ENCODE measurements at places on chromosomes 6 and 20.

DNA sequence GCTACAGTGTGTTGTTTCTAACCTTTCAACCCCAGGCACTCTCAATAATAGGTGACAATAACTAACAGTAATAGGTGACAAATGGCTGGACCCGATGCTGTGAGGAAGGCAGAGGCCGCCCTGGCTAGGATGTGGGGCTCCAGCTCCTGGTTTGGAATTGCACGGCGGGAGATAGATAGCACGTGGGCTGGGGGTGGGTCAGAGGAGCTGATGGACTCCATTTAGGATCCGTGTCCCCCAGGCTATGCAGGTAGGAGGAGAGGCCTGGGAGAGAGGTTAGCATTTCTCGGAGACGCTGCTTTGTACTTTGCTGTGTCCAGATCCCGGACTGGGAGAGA is 61.4 kb downstream of the EZR start:
- DNase-seq: no peak

DNA sequence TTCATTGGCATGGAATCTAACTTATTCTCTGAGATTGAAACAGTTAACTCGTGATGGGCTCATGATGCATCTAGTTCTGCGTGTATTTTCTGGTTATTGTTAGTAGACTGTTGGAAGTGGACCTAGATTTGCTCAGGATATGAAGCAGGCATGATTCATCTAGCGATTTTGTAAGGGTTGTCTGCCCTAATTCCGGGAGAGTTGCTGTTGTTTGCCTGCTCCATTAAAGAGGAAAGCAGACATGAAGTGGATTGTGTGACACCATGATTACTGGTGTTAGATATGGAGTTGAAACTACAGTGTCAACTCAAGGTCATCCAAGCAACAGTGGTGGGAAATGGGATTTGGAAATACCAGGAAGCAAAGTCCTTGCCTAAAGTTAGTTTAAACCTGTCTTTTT is 41.0 kb downstream of the SOX4 start:
- no peak for DNase-seq

DNA sequence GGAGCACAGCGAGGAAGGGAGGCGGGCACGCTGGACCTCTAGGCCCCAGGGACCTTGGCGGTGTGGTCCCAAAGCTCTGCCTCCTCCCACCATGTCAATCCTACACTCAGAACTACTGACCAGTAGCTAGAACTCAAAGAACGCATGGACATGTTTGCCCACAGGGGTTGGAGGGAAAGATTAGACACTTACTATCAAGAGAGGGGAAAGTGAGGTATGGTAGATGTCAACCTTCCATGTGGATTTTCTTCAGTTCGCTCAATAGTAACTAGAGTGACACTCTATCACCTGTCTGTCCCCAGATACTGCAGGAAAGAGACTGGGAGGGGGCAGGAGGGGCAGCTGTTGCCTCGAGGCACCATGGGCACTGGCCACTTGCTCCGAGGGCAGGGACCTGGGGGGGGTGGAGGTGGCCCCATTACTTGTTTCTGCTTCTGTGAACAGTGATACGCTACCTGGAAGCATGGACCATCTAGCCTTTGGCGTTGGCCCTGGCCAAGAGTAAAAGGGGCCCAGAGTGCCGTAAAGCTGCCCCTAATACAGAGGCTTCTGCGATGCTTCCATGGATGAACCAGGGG is 912 bp upstream of the DIDO1 start:
- no peak for DNase-seq

- no peak for DNase-seq
These were observed 30.2 kb downstream of the ARHGAP18 start for GRCh38 chr6:129679758-129680157.

DNA sequence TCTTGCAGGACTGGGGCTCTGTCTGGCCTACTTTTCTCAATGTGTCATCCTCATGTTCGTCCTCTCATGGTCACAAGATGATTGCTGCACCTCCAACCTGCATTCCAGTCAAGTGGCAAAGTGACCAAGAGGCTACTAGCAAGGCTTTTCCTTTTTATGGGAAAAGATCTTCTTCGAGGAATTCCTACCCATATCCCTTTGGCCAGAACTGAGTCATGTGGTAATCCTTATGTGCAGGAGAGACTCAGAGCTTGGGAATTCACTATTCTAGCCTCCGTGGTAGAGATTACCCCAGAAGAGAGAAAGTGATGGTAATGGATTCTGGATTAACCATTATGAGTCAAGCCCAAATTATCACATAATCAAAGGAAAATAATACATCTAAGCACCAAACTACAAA is 162.7 kb downstream of the KCNQ5 start:
- no peak for DNase-seq

DNA sequence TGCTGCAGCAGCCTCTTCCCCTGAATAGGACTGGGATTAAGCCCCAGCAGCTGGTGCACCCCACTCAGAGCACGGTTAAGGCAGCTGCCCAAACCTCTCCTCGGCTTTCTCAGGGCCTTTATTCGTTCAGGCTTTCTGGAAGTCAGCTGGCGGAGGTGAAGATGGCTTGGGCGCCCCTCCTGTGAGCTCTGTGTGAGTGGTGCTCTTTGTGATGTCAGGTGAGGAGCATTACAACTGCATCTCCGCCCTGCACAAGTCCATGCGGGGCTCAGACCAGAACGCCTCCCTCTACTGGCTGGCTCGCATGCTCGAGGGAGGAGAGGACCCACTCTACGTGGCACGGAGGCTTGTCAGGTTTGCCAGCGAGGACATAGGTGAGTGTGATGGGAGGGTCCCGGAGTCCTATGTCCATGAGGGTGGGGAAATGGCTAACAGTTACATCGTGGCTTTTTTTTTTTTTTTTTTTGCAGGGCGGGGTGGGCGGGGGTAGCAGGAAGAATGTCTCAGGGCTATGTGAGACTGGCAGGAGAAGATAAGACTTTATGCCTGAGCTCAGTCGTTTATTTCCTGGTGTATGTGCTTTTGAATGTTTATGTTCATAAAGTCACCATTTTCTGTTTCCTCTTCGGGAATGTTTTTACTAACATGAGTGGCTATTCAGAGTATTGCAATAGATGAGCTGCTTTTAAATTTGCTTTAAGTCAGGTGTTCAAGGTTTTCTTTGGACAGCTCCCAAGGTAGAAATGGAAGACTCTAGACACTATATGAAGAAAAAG is 18.2 kb downstream of the WRNIP1 start:
- no peak for DNase-seq

GRCh38 chr6:42318480-42318879 is 100.8 kb upstream of the MRPS10 start:
- no peak for DNase-seq

DNA sequence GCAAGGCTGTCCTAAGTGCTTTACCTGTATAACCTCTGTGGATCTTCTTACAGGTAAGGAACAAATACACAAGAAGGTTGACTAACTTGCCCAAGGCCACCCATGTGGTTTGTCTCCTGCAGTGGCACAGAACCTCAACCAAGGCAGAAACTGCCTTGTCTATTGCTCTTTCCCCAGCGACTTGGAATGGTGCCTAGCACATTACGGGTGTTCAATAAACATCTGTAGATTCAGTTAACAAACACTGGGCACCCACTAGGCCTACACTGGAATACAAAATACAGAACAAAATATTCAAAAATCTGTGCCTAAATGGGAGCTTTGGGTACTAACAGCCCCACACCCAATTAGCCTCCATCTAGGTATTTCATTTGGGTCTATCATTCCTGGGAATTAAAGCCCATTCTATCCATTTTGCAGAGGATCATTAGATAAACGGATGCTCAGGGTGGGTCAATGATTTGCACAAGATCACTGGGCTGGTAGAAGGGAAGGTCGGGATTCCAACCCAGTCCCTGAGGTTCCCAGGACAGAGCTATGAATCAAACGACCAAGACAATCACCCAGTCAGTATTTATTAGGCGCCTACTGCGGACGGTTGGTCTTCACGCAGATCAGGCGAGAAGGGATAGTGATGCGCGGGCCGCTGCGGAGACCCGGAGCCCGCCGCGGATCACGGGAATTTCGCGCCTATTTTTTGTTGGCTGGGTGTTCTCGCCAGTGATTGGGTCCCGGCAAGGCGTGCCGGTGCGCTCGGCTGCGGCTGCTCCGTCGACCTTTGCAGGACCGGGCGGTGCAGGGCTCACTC is at the start of gene STK35:
Gene STK35 (plus strand): TSS at position 771 of the 808 bp plus-strand sequence. CDS start 55 bp downstream, outside the sequence.
- peak; percentile 47 for DNase-seq

DNA sequence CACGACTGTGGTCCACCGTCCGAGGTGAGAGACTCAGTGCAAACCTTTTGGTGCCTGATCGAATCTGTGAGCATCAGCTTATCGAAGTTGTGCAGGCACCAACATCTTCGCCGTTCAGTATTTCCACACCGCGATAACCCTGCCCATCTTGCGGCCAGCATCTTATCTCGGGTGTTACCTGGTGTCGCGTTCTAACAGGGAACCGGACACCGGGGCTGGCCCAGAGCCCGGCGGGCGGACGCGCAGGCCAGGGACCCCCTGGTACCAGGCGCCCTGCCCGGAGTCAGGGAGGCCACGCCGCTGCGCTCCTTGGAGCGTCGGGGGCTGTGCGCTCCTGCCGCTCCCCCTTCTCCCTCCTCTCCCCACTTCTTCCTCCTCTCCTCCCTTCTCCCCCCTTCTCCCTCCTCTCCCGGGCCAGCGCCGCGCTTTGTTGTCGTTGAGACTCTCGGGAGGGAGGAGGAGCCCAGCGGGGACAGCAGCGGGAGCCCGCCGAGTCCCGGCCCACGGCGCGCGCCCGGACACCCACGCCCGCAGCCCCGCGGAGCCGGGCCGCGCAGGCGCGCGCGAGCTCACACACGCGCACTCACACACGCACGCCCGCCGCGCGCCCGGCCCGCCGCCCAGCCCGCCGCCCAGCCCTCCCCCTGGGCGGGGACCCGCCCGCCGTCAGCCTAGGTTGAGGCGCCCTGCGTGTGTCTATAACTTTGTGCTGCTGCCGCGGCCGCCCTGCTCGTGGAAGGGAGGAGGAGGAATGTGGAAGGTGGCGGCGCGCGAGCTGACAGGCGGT is 1.4 kb upstream of the FOXO3 start:
- DNase-seq: peak; percentile 79

DNA sequence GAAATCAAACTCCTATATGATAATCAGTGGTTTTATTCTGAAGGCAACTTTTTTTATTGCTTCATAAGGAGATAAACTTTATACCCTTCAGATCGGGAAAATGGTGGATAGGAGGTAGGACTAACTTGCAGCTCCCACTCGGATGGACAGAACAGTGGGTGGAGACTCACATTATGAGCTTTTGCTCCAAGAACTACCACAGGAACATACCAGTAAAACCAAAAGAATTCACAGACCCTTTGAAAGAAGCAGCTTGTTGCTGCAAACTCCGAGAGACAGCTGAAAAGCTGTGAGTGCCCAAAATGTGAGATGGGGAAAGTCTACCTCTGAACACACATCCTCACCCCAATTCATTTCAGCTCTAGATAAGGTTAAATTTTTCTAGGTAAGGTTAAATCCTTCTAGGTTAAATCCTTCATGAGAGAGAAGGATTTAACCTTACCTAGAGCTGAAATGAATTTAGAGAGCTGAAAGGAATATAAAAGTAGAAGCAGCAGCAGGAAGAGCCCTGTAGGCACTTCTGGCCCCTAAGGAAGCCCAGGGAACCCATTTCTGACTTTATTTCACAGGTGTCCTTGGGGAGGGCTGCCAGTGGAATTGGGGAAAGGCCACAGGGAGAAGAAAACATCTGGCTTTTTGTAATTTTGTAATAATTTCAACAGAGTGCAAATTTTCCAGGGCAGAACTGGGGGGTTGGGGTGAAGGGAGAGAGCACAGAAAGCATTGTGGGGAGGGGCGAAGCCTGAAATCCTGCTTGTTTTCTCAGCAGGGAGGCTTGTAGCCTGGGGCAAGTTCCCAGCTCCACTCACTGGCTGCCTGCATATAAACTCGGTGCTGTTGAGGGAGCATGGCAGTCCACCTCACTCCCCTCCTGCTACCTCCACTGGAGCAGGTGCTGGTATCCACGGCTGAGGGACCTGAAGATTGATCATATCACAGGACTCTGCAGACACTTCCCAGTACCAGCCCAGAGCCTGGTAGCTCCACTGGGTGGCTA is 65.9 kb upstream of the HCRTR2 start:
- DNase-seq: no peak

DNA sequence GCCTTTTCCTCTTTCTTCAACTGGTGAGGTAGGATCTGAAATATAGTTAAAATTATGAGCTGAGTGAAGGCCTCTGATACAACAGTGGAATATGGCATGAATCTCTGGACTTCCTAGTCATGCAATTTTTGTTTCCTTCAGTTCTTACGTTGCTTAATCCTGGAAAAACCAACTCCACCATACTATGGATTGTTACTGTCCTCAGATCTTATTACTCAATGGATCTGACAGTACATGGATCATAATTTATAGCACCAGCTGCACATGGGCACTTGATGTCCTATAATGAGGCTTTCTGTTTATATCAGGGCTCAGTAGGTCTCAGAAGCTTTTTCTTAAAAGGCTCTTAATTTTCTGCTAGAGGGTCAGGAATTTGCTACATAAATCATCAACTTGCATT is 1341.0 kb upstream of the EYS start:
- DNase-seq: no peak

- no peak for DNase-seq
These were observed 42.7 kb upstream of the MYL9 start for GRCh38 chr20:36498386-36499179.

- DNase-seq: no peak
These were observed 143.0 kb upstream of the STXBP5 start for GRCh38 chr6:147061252-147061651.

DNA sequence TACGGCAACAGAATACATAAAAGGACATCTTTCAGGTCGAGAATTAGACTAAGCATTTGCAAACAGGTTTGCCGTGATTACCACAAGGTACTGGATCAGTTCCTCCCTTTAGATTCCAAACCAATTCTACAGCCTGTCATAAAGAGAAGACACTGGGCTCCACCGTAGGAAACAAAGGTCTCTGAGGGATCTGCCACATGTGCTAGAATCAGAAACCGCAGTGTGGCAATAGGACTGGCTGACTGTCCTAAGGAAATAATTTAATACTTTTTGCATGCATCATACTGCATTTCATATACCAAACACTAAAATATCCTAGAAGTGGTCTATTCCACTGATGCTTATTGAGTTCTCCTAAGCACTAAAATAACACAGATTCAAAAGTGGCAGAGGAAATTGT is 59.2 kb downstream of the POPDC3 start:
- no peak for DNase-seq

DNA sequence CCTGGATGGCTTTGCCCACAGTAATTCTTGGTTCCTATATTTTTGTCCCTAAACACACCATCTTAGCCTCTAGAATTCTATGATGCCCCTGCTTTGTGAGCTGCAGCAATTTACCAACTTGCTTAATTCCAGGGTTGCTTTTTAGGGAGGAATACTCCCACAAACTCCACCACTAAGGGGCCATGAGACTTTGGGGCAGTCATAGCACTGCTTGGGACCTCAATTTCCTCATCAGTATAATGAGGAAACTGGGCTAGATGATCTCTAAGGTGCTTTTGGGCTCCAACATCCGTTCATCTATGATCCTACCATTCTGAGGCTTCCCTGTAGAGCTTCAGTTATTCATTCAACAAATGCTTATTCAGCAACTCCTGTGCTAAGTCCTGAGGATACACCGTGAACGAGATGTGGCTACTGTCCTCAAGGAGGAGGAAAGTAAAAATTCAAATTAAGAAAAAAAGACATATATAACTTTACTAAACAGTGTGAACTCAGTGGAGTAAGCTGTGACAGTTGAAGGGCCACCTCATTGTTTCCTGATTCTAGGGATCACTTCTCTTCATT is 75.3 kb downstream of the PRDM1 start:
- no peak for DNase-seq
